ENCODE measurements at places on chromosomes 1 and 21.

GRCh38 chr1:89641781-89642180 lies 8.9 kb downstream of the LRRC8C start:
- DNase-seq = no peak

DNA sequence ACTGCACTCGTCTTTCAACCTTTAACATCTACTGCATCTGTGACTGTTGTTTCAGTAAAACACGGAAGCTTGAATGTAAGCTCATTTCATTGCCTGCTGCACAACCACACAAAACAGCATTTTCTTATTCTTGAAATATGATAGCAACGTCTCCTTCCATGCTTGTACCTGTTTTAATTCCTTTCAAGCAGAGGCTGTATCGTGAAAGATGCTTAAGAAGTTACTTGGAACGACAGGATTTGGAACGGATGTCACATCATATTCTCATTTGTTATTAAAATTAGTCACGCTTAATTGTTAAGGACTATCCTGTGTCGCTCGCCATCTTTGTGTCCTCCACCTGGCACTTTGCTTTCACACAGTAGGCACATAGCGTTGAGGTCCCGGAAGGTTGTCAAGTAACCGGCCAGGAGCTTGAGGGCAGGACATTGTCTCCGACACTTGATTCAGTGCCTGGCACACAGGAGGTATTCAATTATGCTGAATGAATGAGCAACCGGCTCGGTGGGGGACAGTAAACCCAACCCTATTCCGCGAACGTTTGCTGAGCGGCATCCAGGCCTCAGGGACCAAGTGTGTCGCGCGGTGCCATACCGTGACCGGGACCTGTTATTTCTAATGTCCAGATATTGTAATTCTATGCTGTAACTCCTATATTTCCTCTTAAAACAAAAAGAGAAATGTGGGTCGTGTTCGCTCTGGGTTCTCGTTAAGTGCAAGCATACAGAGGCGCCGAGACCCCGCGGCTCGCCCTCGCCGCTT lies 499 bp upstream of the SH3GLB1 start:
- peak; percentile 28 for DNase-seq

- no peak for DNase-seq
Observed at GRCh38 chr1:238141353-238141752, 250.6 kb upstream of the ZP4 start.

DNA sequence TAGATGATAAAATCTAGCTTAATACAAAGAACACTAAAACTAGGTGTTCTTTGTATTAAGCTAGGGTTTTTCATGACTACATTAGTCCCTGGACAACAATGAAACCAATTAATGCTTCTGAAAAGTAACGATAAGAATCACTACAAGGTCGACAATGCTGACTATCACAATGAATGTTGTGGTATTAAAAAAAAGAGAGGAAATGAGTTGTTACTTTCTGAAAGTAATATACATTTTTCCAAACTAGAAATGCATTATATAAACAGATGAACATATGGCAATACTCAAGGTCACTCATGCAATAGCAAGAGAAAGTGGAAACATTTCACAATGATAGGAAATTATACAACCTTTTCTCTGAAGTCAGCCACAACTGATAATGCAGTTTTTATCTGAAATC lies 19.0 kb downstream of the DPH5 start:
- DNase-seq = no peak

DNA sequence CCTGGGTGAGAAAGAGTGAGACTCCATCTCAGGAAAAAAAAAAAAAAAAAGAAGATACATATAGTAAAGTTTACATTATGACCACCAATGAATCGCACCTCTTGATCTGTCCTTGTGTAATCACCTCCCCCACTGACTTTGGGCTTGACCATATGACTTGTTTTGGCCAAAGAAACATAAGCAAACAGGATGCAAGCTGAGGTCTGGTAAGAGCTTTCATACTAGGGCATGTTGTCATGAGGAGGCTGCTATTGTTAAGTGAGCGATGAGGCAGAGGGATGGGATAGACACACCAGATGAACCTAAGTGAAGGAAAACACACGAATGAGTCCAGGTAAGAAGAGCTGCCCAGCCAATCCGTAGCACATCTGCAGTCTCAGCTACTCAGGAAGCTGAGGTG lies 10.7 kb downstream of the ENAH start:
- DNase-seq = no peak

- DNase-seq = no peak
Observed at GRCh38 chr1:14725695-14726094, 127.2 kb downstream of the KAZN start.

DNA sequence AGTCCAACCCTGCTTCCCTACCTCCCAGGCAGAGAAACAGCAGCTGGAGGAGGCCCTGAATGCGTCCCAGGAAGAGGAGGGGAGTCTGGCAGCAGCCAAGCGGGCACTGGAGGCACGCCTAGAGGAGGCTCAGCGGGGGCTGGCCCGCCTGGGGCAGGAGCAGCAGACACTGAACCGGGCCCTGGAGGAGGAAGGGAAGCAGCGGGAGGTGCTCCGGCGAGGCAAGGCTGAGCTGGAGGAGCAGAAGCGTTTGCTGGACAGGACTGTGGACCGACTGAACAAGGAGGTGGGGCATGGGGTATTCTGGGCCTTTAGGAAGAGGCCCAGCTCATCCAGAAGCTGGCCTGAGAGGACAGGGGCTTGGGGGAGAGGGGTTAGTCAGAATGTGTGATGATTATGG lies 9.6 kb upstream of the TUFT1 start:
- DNase-seq = no peak

GRCh38 chr1:21930629-21931170 lies 6.4 kb downstream of the HSPG2 start:
- DNase-seq = no peak

DNA sequence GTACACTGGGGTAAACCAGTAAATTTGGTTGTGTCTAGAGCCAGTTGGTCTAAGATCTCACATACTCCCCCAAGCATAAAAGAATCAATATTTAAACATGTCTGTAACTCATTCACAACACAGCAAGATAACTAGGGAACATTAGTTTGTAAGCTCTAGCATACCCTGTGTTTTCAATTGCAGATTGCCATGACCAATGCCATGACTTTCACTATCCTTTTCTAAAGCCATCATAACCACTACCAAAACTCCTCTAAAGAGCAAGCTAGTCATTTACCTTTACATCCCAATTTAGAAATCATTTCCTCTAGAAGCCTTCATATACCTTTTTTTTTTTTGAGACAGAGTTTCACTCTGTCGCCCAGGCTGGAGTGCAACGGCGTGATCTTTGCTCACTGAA lies 56.5 kb upstream of the PLA2G4A start:
- no peak for DNase-seq

DNA sequence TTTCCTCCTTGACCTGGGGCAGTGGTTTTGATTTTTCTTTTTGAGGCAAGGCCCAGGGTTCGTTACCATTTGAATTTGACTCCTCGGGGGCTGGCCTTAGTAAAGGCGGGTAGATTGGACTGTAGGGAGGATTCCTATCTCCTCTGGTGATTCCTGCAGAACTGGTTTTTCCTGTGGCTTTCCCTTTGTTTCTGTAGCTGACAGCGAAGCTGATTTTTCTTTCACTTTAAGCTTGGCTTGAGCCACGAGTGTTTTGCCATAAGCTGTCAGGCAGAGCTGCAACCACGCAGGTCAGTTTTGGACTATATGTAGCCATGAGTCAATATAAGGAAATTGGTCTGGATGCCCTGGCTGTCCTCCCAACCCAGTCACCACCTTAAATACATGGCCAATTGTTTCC lies 28.7 kb upstream of the KCNJ15 start:
- no peak for DNase-seq

GRCh38 chr1:101079341-101079740 lies 53.8 kb upstream of the DPH5 start:
- DNase-seq = no peak

GRCh38 chr21:34630536-34631143 lies 15.7 kb upstream of the RCAN1 start:
- no peak for DNase-seq

DNA sequence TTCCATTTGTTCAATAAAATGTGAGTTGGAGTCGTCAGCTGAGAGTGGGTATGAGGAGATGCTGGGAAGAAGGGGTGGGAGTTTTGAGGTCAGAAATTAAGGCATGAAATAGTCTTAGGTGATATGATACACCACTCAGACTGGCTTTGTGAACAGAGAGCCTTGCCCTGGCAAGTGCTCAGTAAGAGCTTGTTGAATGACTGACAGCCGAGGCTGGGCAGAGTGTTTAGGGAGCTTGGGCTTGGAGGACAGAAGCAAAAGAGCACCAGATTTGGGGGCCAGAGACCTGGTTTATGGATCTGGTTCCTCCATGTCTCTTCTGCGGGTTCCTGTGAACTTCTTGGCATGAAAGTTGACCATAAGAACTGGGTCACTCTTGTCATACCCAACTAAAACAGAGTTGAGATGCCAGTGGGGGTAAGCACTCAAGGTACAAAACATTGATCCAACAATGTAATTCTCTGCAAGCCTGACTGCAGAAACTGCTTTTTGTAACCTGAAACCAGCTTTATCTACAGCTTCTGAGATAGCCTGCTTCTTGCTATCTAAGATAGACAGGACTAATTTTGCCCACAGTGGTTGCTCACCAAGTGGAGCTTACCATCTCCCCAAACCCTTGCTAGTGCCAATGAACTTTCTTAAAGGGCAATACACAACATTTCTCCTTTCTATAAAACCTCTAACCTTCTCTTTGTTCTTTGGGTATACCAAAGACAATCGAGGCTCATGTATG lies 126.4 kb downstream of the TENT5C start:
- no peak for DNase-seq

GRCh38 chr1:86352086-86352485 lies 44.0 kb downstream of the ODF2L start:
- DNase-seq = no peak

- no peak for DNase-seq
Observed at GRCh38 chr1:243213045-243213787, 41.9 kb downstream of the CEP170 start.

DNA sequence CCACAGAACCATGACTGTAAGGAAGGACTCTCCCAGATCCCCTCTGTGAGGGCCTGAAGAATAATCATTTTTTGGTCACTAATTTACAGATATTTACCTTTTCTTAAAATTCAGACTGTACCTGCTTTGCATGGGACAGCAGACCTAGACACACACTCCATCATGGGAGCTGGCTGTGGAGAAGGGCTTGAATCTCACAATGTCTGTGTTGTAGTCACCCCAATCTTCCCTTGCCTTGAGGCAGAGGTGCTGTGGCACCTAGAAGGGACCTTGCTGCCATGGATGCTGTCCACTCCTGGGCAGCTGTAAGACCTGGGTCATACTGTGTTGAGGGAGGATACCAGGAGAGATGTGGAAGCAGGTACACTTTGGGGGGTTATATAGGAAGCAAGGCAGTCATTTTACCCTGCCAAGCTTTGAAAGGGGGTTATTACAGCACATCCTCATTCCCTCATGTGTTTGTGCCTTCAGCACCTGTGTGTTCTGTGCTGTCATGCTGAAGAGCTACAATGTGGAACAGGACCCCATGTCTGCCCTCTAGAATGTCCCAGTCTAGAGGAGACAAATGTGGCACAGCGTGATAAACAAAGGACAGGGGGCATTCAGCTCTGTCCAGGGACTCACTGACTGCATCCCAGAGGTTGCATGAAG lies 27.1 kb downstream of the TRAF5 start:
- no peak for DNase-seq

DNA sequence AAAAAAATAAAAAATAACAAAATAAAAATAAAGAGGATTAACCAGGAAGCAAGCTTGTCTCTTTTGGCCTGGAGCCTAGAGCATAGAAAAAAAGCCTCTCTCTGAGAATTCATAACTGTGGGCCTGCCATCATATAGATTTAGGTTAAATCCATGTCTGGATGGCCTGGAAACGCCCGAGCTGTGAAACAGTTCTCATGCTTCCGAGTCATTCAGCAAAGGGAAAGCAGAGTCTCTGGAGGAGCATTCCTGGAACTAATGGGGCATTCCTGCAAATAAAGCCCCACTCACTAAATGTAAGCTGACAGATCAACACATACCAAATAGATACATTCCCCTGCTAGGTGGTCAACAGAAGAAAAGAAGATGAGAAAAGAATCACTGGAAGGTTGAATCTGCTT lies 75.8 kb upstream of the GNG4 start:
- no peak for DNase-seq

- no peak for DNase-seq
Observed at GRCh38 chr1:116334015-116334547, 39.0 kb upstream of the ATP1A1 start.

DNA sequence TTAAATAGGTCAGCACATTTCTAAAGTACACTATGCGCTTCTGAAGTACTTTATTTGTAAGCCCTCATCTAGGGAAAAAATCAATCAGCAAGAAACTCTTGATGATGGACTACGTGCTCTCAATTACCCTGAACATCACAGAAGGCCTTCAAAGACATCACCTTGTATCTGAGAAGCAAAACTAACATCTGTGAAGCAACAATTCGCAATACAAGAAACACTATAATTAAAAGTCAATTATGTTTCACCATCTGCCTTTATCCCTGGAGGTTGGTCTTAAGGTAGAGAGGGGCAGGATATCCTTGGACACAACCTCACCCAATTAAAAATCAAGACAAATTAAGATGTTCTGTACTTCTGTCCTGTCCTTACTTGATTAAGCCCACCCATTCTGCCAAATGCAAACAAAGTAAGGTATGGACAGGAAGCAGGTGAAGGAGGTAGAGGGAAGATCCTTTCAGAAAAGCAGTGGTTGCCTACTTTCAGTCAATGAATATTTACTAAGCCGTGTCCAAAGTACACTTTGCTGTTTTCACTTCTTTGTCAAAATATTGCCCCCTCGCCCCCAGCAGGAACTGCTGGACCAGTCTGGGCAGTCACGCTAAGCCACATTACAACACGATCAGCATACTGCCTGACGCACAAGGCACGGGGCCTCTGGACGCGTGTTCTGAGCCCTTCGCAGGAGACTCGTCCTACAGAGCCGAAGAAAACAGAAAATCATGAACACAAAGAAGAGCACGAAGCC lies 887 bp downstream of the SLC19A2 start:
- peak; percentile 15 for DNase-seq

GRCh38 chr21:22885079-22885478 lies 1886.9 kb downstream of the NCAM2 start:
- DNase-seq = no peak

DNA sequence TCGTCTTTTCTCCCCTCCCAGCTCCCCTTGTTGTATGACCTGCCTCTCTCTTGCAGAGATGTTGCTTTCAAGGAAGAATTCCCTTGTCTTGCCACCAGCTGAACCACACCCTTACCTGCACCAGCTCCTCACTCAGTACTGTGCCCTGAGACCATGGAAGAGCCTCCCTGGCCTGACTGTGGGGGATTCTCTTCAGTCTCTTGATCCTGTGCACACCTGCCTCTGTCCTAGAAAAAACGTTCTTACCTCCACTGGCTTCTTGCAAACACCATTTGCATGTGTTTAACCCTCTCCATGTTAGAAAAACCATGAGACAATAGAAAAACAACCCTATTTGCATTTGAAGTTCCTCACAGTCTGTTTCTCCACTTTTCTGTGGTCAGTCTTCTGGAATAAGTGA lies 43.3 kb upstream of the FCRL4 start:
- no peak for DNase-seq

- DNase-seq = peak; percentile 74
Observed at GRCh38 chr1:47333922-47334764, 553 bp downstream of the CMPK1 start.

Measured in stimulated activated CD8-positive, alpha-beta memory T cell treated with anti-CD3 and anti-CD28 coated beads, Interleukin-2, amount 100 ng/mL, for 48 hours (primary cell).